Cortex of kidney (tissue), 1 donor: ENCODE measurements at places on chromosomes 1 and 21.

DNA sequence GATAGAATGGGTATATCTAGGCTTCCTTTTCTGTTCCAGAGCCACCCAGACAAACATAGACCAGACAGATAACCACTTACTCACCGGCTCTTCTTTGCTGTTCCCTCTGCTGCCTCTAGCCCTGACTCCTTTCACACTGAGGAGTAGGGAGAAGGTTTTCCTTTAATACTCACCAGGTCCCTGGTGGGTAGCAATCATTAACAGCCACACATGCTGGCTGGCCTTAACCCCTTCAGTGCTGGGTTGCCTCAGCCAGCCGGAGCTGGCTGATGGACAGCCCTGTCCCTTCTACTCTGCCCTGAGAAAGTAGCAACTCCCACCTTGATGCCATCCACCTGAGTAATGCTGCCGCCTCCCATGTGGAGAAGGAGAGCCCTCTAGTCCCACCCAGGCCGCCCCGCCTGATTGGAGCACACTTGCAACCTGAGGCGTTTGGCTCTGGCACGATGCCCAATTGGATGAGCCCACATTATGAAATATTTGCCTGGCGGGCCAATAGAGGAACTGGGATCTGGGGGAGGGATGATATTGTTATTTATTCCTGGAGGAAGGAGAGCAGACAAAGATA is 71.6 kb downstream of the PLEKHA6 start:
- no peak for DNase-seq

DNA sequence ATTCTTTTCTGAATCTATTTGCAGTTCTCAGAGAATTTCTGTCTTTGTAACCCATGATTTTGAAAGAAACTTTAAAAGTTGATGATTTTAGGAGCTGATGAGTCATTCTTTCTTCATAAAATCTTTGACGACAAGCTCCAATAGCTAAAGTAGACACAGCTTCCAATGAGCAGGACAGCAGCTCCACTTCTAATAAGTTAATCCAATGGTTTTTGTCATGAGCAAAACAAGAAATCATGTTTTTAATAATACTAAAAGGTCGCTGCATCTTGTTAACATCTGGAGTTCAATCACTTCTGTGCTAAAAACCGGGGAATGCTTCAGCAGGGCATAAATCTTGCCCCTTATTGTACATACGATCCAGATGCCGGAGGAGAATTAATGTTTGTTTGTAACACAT is 48.9 kb upstream of the GORAB start:
- no peak for DNase-seq

GRCh38 chr21:45456584-45457160 is 51.7 kb downstream of the COL18A1 start:
- no peak for DNase-seq

DNA sequence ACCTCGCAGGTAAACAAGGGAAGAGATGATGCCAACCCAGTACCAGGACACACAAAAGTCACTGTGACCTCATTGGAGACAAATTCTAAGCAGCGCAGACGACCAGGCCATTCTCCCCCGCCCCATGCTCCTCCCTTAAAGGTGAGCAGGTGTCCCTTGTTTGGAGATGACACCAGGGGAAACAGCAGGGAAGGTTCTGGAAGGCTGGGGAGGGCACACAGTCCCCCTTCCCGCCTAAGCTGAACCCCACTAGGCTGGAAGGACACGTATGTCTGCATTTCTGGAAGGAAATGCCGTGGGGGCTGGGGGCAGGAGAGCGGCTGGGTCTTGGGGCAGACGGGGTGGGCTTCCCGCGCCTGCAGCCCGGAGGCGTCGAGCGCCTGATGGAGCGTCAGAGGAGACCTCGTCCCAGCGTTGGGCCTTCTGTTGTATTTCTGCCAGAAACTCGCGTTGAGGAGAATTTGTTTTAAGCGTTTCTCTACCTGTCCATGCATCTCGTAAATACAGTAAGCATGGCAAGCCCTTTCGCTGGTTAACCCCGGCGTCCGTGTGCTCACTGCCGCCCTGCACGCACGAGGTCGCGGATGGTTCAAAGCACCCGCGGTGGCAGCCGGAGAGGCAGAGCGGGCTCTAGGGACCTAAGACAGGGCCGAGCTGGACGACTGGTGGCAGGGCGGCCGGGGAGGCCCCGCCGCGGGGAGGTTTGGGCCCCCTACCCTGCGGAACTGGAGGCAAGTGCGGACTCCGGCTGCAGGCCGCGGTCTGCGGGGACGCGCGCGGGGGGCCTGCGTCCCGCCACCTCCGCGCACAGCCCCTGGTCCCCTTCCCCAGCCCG is 1.2 kb upstream of the LHX4 start:
- DNase-seq, result no peak

DNA sequence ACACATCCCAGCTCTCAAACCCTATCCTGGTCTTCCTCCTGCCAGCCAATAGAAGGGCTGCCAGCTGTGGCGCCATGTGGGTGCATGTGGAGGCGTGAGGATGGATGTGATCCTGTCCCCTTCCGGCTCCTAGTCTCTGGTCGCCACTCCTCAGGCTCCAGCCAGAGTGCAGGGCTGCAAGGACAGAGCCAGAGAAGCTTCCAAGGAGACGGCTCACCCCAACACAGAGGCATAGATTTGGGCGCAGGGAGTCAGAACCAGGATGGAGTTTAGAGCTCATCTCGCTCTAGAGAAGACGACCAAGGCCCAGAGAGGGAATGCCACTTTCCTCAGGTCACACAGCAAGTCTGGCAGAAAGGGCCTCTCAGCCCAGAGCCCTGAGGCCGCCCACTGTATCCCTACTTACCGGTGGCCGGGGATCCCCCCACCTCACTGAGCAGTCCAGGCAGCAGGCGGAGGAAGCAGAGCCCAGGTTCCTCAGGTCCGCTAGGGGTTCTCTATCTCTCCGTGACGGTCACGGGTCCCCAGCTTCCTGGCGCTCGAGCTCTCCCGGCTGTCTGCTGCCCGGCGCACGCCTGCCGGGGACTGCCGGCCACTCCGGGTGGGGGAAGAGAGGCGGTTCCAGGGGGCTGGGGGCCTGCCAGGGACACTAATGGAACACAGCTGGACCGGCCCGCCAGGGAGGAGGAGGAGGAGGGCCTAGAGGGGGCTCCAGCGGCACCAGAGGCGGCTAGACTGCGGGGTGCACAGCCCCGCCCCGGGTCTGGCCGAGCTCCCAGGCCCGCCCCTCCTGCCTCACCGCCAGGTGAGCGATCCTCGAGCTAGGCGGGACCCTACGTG is at the start of gene COL16A1:
COL16A1 (minus strand) TSS at position 587 of the 840 bp plus-strand sequence. CDS start 1,824 bp downstream, outside the sequence.
- no peak for DNase-seq

DNA sequence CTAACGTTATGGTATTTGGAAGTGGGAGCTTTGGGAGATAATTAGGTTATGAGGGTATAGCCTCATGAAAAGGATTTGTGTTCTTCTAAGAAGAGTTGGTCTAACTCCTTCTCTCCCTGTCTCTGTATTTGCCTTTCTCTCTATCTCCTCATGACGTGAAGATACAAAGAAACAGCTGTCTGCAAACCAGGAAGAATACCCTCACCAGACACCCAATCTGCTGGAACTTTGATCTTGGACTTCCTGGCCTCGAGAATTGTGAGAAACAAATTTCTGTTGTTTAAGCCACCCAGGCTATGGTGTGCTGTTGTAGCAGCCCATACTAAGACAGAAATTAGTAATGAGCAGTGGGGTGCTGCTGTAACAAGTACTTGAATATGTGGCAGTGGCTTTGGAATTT is 16.1 kb downstream of the C1orf141 start:
- DNase-seq, result no peak

GRCh38 chr1:119808491-119808890 is 2.8 kb downstream of the REG4 start:
- DNase-seq, result no peak

DNA sequence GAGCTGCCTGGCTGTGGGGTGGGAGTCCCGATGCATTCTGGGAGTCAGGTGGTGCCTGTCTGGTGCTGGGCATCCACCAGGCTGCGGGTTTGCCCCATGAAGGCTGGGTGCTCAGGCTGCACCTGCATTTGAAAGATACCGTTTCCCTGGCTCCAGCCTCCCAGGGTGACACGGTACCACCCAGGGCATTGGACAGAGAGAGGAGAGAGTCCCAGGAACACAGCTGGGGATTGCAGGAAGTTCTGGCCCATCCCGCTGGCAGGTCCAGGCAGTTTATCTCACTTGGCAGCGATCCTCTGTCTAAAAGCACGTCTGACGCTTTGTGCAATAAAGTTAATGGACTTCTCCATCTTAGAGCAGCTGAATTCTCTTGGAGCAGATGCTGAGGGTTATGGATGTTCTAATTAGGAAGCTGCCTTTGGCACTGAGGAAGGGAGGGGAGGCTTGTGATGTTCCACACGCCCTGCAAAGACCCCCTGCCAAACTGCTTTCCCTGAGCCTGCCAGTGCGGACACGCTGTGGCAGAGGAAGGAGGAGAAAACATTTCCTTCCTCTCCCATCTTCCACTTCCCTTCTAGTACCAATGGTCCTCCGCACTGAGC is 246.9 kb downstream of the GRIK3 start:
- DNase-seq, result no peak

GRCh38 chr1:246219508-246220030 is 287.5 kb downstream of the SMYD3 start:
- DNase-seq, result no peak

DNA sequence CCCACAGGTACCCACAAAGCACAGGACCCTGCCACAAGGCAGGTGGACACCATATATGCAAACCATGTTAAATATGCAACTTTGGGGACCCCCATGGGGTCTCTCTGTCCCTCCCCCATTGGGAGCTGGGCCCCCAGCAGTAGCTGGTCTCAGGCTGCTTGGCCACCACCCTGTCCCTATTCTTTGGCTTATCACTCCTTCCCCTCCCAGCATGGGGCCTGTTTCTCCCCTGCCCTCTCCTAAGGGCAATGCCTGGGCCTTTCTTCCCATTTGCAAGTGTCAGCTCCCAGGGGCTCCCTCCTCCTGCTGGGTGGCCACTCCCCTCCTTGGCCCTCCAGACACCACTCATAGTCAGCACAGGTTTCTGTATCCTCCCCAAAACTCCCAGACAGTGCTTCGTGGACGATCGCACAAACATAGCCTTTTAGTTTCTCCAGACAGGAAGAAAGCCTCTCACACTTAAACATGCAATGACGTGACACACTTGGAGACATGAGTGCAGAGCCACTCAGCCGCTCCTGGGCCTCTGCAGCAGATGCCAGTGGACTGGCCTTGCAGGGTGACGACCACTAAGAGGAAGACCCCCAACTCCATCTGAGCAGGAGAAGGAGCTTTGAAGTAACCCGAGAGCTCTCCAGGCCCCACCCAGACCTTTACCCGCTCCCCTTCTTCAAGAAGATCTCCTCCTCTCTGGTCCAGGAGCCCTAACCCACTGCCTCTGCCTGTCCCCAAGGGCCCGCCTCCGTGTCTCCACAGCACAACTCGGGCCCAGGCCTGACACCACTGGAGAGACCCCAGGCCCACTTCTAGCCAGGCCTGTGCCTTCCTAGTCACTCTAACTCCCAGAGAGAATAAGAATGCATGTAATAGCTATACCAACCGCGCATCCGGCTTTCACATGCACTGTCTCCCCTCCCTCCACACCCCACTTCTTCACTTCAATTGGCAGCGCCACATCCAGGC is 22.9 kb downstream of the CITED4 start:
- no peak for DNase-seq

- no peak for DNase-seq
These were observed 68.1 kb downstream of the GRIK3 start for GRCh38 chr1:36966242-36966641.

GRCh38 chr1:234154320-234155251 is 218.7 kb upstream of the COA6 start:
- DNase-seq, result no peak

DNA sequence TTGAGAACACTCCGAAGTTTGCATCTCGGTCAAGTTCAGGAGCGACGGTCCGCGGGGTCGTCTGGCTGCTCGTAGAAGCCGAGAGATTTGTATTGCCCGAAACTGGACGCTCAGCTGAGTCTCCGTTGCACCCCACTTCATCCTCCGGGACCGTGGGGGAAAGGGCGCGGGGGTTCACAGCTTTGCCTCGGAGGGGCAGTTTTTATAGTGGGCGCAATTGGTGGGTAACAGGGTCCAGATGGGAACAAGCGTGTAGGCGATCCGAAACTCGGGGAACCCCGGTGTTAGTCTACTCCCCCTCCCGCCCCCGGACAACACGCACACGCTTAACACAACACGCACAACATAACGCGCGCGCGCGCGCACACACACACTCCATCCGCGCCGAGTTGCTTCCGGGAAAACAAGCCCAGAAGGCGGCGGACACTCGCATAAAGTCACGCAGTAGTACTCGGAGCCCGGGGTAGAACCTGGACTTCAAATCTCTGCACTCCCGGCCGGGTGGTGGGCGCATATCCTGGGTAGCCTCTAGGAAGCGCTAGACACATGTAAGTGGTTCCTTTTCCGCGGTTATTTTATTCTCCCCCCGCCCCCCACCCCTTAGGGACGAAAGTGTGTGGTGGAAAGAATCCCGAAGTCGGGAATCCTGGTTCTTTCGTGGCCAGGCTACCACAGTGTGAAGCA is 1.1 kb upstream of the JUN start:
- DNase-seq, result peak; percentile 38

GRCh38 chr21:18384771-18385170 is 18.8 kb downstream of the TMPRSS15 start:
- no peak for DNase-seq

GRCh38 chr1:89794406-89794805 is 26.4 kb upstream of the LRRC8D start:
- no peak for DNase-seq

- DNase-seq, result no peak
These were observed 44.5 kb downstream of the RPS6KA1 start for GRCh38 chr1:26574018-26574417.

- DNase-seq, result no peak
These were observed at the start of gene NIBAN1 for GRCh38 chr1:184974056-184974836. TSS of gene NIBAN1 (minus strand) at chr1:184974508. CDS start at chr1:184974356, 152 bp downstream.

GRCh38 chr21:26751305-26751704 is 93.9 kb downstream of the ADAMTS1 start:
- DNase-seq, result no peak

DNA sequence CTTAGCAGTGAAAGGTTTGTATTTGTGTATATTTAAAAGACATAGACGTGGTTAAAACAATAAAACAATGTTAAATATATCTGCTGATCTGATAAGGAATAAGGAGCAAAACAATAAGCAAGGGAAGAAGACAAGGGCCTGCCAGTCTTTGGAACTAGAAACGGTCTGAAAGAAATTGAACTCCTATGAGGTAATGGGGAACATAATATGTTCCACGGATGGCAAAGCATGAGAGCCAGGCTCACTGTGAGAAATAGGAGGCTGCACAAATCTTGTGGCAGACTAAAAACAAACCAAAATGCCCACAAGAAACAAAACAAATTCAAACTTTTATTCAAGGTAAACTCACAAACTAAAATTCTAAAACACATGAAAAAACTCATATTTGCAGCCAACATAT is 150.5 kb downstream of the NTMT2 start:
- DNase-seq, result no peak

DNA sequence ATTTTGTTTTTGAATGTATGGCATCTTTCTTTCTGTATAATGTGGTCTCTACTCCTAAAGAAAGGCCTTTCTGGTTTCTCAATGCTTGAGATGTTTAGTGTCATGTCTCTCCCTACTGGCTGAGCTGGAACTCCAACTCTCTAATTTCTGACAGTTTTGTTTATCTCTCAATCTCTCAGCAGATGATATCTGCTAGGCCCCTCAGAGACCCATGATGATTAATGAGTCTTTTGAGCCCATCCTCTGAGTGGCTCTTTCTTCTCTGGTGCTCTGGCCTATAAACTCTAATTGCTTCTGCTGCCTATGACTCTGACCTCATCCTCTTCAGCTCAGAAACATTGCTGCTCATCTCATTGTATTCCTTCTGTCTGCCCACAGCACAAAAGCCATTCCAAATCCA is 46.6 kb downstream of the CRB1 start:
- DNase-seq, result no peak

GRCh38 chr1:23657659-23658275 is 33.8 kb upstream of the RPL11 start:
- no peak for DNase-seq

- DNase-seq, result no peak
These were observed 14.8 kb downstream of the CENPF start for GRCh38 chr1:214617843-214618242.

GRCh38 chr1:192513697-192514096 is 61.9 kb upstream of the RGS1 start:
- DNase-seq, result no peak
